ENCODE measurements at places on chromosomes 1 and 21.

DNA sequence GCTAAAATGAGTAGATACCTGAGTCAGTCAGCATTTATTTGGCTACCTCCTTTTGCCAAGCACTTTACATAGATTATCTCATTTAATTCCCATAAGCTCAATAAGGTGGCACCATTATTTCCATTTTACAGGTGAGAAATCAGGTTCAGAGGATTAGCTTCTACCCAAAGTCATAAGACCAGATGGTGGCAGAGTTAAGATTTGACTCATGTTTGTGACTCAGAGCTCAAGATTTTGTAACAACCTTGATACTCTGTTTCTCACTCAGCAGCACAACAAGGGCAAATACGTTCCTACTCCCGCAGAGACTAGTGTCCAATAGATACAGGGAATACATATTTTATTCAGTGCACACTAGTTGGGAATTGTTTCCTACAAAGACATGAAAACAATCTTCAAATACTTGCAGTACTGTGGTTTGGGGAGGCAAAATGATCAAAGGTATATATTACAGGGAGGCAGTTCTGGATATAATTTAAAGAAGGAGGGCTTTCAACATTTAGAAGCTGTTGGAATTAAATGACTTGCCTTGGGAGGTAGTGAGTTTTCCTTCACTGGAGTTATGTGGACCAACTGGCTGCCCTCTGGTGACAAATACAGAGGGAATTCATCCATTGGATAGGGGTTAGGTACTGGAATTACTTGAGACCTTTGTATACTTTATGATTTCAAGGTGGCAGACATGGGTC is 3.6 kb downstream of the LEPR start:
- no peak for DNase-seq

DNA sequence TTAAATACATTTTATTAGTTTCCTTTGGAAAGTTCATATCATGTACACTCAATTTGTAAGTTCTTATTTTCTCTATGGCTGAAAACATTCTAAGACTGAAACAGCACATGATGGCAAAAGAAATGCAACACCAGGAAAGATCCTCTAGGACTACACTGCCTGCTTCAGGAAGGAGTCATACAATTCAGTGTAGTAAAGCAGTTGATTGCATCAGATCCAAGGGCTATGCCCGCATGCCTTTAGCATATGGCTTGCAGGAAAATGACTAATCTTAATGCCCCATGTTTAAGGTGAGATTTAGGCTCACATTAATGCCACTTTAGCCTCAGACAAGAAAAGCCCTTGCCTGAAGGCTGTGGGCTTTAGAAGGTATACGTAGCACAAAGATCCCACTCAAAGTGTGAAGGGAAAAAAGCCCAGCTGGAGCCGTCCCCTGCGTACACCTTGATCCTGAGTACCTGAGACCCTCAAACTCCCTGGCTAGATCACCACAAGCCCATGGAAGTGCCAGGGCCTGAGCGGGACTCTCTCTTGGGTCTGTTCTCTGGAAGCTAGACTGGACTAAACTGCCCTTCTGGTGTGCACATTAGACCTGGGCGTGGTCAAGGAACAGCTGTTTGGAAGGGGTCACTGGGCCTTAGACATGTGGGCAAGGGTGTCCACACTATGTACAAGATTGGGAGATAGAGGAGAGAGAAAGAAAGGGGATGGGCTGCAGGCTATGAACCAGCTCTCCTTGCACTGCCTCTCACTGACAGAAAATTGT is 52.9 kb downstream of the ESRRG start:
- DNase-seq, result no peak

DNA sequence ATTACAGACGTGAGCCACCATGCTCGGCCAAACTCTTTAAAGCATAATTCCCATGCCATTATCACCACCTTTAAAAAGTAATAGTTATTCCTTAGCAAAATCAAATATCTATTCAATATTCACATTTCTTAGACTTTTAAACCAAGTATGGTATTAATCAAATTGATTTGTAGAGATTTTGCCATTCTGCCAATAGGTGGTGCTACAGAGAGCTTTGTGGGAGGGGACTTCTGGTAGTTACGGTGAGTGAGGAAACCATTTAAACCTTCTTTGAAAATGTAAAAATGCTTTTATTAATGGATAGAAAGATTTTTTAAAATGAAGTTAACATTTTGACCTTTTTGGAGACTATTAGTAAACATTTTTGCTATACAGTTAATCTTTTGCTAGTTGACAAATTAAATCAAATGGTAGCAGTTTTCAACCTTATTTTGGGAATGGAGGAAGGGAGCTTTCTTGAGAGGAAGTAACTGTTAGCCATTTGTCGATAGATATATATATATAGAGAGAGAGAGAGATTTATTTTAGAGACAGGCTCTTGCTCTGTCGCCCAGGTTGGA is 19.3 kb downstream of the IARS2 start:
- peak; percentile 58 for DNase-seq

GRCh38 chr1:227622739-227623475 is 59.6 kb downstream of the ZNF678 start:
- DNase-seq, result no peak

DNA sequence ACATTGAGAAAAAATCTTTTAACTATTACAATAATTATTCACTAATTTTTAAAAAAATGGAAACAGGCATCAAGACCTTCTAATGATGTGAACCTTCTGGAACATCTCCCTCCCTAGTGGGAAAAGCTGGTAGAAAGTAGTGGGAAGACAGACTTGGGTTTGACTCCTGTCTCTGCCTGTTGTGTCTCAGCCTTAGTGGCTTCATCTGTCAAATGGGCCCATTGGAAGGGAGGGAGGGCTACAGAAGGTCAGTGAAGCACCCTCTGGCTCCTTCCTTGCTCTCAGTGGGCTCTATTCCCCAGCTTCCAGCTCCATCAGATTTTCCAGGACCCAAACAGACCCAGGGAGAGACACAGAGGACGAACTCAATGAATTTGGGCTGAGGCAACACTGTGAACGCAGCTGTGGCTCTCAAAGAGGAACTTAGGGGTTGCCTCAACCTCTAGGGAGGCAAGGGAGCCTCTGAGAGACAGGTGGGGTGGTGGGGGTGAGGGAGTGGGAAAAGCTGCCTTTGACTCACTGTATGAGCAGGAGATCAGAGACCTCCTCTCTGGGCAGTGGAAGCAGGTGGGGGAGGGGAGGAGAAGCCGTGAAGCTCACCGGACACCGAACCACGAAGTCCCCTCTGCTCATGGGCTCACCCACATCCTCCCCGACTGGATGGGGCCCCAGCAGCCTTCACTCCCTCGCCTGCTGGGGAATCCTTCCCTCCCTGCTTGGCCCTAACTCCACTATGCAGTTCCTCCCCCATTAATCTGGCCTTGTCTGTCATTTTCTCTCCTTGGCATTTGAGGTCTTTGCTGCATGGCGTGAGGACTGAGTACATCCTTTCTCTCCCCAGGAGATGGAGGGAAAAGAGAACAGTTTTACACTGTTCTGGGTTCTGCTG is 4.5 kb downstream of the CNR2 start:
- no peak for DNase-seq

GRCh38 chr1:46817814-46818213 is 19.0 kb downstream of the CYP4B1 start:
- DNase-seq, result no peak

GRCh38 chr1:188466539-188466938 is 1637.8 kb downstream of the PLA2G4A start:
- DNase-seq, result no peak

- no peak for DNase-seq
These were observed 17.2 kb upstream of the GFI1 start for GRCh38 chr1:92503926-92504285.

- DNase-seq, result no peak
These were observed 538.8 kb upstream of the CXADR start for GRCh38 chr21:16974060-16974459.

GRCh38 chr1:20446796-20447195 is 39.2 kb downstream of the CAMK2N1 start:
- DNase-seq, result no peak

DNA sequence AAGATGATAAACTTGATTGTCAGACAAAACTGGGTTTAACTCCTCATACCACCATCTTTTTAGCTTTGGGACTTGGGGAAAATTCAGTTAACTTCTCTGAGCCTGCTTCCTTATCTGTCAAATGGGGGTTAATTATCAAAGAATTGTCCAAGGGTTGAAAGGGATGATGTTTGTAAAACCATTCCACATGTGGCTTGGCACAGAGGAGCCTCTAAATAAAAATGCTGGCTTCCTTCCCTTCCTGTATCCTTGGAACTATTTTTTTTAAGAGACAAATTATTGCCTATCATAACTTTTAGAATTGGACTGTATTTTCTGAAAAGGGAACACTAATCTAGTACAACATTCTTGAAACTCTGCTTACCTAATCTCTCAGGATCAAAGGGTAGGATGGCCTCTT is 143.4 kb upstream of the USP24 start:
- no peak for DNase-seq

DNA sequence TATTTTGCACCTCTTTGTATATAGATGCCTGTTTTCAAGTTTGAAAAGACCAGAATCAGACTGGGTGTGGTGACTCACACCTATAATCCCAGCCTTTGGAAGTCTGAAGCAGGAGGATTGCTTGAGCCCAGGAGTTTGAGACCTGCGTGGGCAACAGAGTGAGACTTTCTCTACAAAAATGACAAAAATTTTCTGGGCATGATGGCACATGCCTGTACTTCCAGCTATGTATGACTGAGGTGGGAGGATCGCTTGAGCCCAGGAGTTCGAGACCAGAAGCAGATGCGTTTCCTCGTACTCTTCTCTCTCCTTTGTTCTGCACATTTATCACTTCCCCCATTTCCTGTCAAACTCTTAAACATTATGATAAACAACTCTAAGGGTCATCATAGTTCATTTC is 310.0 kb upstream of the SNX7 start:
- DNase-seq, result no peak

DNA sequence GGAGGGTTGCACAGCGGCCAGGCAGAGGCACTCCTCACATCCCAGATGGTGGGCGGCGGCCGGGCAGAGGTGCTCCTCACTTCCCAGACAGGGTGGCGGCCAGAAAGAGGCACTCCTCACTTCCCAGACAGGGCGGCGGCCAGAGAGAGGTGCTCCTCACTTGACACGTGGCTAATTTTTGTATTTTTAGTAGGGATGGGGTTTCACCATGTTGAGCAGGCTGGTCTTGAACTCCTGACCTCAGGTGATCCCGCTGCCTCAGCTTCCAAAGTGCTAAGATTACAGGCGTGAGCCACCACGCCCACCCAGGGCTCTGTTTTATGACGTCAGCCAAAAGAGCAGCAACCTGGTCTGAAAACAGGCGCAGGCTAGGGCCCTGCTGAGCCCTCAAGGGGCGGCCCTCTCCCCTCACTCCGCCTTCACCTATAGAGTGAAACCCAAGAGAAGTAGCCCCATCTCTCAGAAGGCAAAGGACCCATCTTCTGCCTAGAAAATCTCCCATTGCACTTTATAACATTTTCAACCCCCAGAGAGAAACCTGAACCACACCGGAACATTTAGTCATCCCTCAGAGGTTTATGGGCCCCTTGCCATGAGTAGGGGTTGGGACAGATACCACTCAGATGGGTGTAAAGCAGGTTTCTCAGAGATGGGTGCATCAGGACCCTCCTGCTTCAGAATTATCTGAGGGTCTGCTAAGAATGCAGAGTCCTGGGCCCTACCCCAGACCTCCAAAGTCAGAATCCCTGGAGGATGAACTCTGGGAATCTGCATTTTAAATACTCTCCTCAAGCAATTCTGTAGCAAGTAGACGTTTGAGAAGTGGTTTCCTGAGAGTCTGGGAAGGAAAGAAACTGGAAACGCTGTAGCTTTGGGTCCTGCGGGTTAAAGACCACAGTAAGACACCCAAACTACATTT is 40.8 kb downstream of the CDK18 start:
- DNase-seq, result no peak

DNA sequence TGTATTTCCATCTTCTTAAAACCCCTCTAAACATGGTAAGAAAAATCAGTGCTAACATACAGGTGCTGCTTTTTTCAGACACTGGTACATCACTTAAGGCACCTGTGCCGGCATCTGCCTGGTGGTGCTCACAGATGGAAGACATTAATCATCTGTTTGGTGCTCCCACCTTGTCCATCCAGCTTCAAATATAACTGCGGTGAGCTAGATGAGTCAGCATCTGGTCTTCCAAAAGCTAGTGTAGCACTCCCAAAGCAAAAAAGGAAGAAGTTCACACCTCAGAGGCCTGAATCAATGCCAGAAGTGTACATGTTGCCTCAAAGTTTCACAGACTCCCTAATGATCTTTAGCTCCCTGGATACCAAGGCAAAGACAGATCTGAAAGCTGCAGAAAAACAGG is 44.4 kb downstream of the TM2D1 start:
- DNase-seq, result no peak

- DNase-seq, result no peak
These were observed 5.8 kb downstream of the PTGER3 start for GRCh38 chr1:71041806-71042205.

- peak; percentile 86 for DNase-seq
These were observed 10.7 kb downstream of the MACF1 start for GRCh38 chr1:39214998-39215873.

- no peak for DNase-seq
These were observed 1390.1 kb downstream of the MRPL39 start for GRCh38 chr21:24217151-24217550.

GRCh38 chr1:10152709-10153284 is 57.6 kb upstream of the KIF1B start:
- peak; percentile 24 for DNase-seq

DNA sequence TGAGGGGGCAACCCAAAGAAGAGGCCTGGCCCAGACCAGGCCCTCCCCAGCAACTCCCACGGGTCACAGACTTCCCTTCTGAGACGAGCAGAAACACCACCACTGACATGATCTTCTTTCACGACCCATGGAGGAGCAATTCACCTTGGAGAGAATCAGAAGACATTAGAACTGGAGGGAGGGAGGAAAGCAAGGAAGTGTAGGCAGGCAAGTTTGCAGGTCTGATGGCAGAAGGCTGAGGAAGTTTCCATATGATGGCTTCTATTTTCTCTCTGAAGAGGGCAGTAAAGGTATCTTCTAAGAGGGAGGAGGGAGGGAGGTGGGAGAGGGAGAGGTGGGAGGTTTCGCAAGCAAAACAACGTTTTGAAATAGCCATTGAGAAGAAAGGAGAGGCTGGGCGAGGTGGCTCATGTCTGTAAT is 1.4 kb upstream of the UBXN10 start:
- no peak for DNase-seq

DNA sequence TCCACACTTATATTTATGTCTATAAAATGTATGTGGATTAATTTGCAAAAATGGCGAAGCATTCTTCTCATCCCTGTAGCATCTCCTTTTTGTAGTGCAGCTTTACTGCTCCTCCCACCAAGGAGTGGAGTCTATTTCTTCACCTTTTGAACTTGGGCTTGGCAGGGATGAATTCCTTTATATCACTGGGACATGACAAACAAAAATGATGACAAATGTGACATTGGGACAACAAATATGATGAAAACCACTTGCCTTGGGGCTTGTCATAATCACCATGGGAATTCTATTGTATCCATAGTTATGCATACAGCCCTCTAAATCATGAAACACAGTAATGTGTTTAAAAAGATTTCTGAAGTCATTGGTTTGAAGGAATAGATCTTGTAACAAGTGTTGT is 155.0 kb downstream of the TNFSF18 start:
- DNase-seq, result no peak

DNA sequence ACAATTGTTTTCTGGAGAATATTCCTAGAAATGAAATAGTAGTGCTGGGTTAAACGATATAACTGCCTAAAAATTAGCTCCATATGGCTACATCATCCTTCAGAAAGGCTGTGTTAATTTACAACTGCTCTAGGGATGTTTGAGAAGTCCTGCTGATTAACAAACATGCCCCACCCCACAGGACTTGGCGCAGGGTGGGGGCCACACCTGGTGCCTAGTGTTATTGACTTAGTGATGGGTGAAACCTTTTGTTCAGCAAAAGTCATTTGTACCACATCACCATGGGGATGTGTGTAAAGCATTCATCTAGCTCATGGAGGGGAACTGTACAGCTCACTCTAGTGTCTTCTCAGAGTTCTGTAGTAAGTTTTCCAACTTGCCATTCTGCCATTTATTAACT is 492.8 kb downstream of the CAMTA1 start:
- no peak for DNase-seq
